ENCODE measurements at places on chromosomes 7 and 10.

DNA sequence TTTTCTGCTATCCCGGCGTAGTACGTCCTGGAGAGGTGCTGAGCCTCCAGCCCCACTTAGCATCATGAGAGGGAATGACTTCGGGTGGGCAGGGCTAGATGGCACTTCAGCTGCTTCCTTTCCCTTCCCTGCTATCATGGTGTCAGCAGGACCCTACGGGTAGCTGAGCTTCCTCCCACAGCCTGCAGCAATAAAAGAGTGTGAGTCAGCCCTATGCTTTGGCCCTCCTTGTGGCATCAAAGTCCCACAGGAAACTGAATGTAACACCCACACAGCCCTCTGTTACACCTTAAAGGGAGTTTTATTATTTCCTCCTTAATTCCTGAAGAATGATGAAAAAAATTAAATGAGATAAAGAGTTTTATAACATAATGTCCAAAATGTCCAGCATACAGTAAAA lies 458.1 kb downstream of the RPS24 start:
- DNase-seq: no peak

- DNase-seq: no peak
Observed at GRCh38 chr10:80253266-80253962, 36.0 kb downstream of the MAT1A start.

GRCh38 chr10:104220522-104220921 lies 11.6 kb downstream of the CFAP43 start:
- DNase-seq: no peak

- DNase-seq: no peak
Observed at GRCh38 chr10:47318706-47319105, 3.5 kb upstream of the GDF2 start.

DNA sequence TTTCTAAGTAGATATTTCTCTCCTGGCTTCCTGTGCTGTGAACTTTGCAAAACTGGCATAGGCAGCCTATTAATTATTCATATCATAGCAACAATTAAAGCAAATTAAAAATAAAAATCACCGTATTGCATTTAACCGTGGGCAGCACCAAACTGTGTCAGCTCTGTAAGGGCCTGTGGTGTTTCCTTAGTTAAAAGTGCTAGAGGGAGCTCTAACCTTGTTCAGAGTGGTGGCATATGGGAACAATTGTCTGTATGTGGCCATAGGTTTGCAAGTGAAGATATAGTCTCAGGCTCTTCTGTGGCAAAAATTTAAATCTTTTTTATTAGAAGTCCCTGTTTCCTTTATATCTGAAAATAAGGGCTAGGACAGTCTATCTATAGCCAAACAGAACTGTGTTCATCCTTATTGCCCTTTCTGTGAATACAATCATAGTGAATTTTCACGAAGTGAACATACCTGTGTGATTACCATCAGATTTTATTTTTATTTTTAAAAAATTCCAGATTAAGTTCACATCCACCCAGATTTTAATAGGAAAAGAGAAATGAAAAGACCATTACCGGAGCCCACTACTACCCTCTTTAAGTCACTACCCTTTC lies 92.6 kb downstream of the POLL start:
- DNase-seq: no peak

- no peak for DNase-seq
Observed at GRCh38 chr10:130141878-130142277, 5.7 kb downstream of the GLRX3 start.

GRCh38 chr10:88288320-88289059 lies 294.6 kb downstream of the RNLS start:
- no peak for DNase-seq

DNA sequence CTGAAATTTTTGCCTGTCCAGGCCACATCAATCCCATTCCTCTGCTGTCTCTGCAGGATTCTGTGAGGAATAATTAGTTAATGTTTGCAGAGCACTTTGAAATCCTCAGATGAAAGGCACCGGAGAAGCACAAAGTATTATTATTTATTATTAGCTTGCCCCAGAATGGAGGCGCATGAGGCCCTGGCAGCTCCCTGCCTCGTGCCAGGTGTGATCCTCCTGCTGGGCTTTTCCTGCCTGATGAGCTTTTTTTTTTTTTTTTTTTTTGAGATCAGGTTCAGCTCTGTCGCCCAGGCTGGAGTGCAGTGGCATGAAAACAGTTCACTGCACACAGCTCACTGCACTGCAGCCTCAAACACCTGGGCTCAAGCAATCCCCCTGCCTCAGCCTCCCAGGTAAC lies 65.2 kb downstream of the TCF7L2 start:
- DNase-seq: no peak

- no peak for DNase-seq
Observed at GRCh38 chr7:30873656-30874055, 38.0 kb upstream of the AQP1 start.
